ENCODE measurements at places on chromosomes 11 and 22.

GRCh38 chr22:30244641-30245040 is 1.9 kb downstream of the LIF start:
- no peak for DNase-seq

DNA sequence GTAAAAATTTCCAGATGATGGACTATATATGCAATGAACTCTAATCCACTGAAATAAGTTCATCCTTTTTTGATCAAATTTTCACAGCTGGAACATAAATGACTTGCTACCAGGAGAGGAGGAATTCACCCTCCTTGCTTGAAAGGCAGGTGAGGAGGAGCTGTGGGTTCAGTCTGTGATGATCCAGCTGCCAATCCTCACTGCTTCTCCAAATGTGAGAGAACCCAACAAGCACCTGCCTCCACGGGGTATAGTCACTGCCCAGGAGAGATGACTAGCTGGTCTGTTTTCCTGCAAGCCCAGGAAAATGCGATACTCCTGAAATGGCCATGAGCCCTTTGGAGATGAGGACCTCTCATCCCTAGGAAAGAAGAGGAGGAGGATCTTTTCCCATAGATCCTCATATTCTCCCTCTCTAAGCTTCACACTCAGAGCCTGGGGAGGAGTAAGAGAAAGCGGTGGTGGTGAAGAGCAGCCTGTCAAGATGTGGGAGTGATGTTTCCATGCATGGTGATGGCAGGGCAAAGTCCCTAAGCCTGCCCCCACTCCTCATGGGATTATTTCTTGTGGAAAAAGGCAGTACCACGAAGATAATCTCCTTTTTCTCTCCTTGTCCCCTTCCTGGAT is 77.9 kb upstream of the USP47 start:
- no peak for DNase-seq

DNA sequence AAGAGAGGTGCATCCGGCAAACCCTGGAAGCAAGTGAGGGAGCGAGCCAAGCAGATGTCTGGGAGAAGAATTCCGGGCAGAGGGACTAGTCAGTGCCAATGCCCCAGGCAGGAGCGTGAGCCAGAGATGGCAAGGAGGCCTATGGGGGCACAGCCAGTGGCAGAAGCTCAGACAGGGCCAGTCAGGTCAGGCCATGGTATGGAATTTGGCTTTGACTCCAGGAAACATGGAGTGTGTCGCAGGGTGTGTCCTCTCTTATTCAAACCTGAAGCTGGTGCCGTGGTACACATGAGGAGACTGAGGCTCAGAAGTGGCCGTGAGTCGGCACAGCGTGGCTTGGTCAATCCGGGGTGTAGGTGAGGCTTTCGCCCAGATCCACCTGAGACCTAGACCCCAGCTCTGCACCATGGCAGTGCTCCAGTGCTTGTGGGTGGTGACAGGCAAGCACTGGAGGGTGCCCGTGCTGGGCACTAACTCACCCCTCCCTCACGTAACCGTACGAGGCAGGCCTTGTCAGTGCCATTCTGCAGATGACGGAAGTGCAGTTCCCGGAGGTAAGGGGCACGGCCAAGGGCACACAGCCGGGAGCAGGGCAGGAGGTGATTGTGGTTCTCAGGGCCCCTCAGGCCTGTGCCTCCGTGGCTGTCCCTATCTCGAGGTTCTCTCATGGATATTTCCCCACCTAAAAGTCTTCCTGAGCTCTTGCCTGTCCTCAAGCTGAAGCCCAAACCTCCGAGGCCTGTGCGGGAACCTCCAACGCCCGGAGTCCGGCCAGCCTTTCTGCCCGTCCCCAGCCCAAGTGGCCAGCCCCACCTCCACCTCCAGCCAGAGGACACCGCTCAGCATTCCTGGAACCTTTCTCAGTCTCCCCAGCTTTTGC is 10.6 kb upstream of the SPI1 start:
- no peak for DNase-seq

DNA sequence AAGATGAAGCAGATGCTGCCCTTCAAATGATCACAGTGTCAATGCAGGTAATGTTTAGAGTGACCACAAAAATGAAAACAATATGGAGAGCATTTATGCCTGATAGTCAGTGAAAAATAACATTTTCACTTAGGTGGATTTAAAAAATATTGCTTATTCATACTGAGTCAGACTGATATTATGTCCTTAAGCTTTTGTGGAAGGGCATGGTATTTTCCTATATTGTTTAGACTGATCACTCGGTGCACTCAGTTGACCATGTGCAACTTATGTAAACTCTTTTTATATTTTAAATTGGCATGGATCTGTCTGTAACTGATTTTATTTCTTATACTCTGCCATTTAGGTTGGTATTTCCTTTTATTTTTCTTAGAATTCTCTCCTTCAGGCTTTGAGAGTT is 106.6 kb downstream of the DYNC2H1 start:
- no peak for DNase-seq

DNA sequence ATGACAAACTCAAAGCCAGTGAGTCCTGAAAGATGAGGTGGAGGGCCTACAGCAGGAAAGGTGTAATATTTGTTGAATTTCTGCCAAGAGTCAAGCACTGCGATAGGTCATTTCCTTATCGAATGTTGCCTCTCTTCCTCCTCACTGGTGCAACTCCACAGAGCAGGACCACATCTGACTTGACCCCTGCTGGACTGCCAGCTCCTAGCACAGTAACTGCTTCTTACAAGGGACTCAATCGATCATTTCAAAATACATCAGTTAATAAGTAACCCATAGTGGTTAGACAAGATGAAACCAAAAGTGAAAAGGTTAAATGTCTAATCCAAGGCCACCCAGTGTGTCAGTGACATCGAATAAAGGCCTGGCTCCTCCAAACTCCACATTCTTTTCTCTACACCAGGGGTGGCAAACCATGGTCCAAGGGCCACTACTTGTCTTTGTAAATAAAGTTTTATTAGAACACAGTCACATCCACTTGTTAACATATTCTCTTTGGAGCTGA is 98.5 kb upstream of the CSNK2A3 start:
- DNase-seq = no peak

DNA sequence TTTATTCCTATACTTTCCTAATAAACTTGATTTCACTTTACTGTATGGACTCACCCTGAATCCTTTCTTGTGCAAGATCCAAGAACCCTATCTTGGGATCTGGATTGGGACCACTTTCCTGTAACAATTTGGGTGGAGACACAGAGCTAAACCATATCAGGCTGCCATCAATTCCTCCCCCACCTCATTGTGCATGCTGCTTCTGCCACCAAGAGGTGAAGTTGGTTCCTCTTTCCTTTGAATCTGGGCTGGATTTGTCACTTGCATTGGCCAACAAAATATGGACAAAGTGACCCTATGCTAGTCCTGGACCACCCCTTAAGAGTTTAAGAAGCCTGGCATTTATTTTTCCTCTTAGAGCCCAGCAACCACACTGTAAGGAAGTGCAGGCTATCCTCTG is 39.4 kb upstream of the CEP295 start:
- no peak for DNase-seq

DNA sequence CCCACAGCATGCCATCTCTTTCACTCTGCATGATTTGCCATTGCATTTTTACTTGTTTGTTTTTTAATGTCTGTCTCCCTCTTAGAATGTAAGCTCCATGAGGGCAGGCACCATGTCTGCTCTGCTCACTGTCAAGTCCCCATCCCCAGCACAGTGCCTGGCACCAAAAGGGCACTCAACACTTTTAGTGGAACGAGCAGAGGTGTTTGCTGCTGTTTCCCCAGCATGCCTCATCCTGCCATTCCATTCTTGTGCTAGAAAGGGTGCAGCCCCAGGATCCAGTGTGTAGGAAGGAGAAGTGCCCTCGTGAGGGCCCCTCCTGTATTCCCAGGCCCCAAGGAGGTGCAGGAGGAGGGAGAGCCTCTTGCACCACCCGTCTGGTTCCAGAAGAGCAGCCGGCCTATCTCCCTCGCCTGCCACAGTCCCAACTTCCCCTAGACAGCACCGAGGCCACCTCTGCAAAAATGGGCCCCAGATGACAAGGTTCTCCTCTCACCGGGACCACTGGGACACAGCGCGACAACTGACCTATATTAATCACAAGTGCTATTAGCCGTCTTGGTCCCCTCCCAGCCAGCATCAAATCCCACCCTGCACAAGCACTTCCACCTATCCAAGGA is 33.3 kb upstream of the CACNG2 start:
- no peak for DNase-seq

DNA sequence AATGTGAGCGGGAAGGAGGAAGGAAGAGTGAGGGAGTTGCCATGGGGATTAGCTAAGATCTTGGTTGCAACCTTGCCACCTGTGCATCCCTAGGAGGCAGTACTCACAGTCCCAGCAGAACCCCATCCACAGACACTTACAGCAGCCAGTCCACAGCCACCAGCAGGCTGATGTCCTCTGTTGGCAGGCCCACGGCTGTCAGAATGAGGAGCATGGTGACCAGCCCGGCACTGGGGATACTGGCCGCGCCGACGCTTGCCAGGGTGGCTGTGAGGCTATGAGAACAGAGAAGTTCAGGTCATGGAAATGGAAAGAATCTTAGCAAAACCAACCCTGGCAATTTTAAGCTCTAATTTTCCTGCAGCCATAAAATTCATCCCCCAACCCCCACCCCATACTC is 138.6 kb downstream of the SLC1A2 start:
- no peak for DNase-seq

GRCh38 chr11:102810950-102811660 is 13.1 kb upstream of the MMP1 start:
- no peak for DNase-seq

DNA sequence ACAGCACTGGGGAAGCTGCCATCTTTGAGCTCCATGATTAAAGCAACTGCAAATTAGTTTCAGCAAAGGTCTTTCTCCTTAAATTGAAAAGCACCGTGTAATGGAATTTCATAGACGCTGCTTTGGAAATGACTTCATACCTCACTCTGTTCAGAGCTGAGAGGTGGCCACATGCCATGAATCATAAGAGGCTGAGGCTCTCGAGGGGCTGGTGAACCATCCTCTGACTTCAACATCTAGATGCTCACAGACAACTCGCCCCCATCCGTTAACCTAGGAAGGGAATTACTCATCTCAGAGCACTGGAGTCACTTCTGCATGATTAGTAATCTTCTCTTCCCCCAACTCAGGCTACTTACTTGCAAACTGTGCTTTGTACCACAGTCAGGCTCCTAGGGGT is 122.3 kb downstream of the RCN1 start:
- no peak for DNase-seq

DNA sequence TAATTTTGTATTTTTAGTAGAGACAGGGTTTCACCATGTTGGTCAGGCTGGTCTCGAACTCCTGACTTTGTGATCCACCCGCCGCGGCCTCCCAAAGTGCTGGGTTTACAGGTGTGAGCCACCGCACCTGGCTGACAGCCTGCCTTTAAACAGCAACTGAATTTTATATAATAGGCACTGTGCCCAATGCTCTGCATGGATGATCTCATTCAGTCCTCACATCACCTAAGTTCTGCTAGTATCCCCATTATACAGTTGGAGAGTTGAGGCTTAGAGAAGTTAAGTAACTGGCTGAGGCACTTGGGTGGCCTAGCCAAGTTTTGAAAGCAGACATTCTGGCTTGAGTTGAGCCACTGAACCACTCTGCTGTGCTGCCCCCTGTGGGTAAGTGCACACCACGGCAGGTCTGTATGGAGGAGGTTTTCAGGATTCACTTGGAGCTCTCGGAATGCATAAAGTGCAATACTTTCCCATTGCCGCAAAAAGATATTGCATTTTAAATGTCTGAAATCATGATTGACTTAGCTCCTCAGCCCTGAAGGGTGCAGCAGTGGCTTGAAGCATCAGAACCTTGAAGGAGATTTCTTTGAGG is 112.4 kb downstream of the LDLRAD3 start:
- DNase-seq = no peak

GRCh38 chr11:67076202-67076601 is 19.6 kb downstream of the RHOD start:
- no peak for DNase-seq

GRCh38 chr11:1227551-1228100 is 4.8 kb downstream of the MUC5B start:
- DNase-seq = no peak

DNA sequence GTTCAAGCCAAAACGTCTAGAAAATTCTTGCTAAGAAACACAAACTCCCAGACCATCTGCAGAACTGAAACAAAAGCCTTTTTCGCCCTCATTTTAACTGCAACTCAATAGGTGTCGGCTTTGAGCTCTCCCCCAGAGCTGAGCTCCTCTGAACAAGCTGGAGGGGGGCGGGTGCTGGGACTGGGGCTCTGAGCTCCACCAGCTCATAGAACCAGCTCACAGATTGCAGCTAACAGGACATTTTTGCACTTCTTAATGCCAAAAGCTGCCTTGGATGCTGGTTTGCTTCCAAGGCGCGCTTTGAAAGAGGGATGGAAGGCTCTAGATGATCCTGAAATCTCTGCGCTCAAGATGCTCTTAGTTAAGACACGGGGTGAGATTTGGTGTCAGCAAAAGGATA is 6.0 kb upstream of the YWHAH start:
- no peak for DNase-seq

DNA sequence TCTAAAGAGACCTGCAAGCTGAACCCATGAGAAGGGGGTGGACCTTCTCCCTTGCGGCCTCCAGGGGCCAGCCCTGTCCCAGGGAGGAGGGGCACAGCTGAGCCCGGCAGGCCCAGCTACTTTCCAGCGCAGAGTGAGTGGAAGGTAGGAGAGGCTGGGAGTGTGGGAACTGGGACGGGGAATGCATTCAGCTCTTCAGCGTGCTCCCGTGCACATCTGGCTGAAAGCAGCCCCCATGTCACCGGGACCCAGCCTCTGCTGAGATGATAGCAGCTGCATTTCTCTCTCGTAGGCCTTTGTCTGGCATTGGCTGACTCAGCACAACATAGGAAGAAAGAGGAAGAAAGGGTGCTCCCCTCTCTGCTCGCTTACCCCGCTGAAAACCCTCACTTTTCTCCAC is 951.5 kb downstream of the TBC1D22A start:
- DNase-seq = no peak

GRCh38 chr11:117685566-117685965 is 111.5 kb downstream of the DSCAML1 start:
- no peak for DNase-seq

- no peak for DNase-seq
These were observed 365.0 kb downstream of the TBC1D22A start for GRCh38 chr22:47127441-47127871.

DNA sequence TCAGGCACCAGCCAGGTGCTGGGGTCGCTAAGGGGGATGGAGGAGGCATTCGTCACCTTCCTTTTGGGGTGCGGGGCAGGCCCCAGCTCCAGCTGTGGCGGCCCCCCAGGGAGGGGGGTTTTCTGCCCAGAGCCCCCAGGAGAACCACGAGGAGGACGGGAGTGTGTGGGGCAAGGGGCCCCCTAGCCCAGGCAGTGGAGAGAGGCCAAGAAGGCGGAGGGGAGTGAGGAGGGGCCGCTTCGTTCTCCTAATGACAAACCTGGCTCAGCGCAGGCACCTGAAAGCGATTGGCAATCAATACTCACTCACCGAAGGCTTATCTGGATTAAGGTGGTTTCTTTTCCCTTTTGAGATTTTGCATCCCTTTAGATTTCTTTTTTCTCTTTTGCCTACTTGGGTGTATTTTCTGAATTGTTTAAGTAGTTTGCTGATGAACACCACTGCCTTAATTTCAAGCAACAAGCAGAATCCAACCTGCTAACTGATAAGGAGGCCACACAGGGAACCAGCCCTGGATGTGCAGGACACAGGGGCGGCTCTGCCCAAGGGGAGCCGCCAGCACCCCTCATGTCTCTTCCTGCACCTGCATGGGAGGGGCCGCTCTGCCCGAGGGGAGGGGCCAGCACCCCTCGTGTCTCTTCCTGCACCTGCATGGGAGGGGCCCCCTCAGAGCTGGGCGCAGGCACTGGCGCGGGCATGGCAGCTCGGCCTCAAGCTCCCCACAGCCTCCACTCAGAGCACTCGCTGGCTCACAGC is 122.3 kb downstream of the BRD1 start:
- no peak for DNase-seq

GRCh38 chr11:14764579-14765527 is 121.2 kb downstream of the PDE3B start:
- no peak for DNase-seq

Data from stimulated activated CD4-positive, alpha-beta T cell treated with anti-CD3 and anti-CD28 coated beads, Interleukin-1b, Interleukin-23, amount 100 ng/mL, for 1 hour (primary cell).